ENCODE measurements at places on chromosomes 6 and 20.
A peak's percentile ranks its signal among the peaks of the same experiment; 100 is the strongest.

DNA sequence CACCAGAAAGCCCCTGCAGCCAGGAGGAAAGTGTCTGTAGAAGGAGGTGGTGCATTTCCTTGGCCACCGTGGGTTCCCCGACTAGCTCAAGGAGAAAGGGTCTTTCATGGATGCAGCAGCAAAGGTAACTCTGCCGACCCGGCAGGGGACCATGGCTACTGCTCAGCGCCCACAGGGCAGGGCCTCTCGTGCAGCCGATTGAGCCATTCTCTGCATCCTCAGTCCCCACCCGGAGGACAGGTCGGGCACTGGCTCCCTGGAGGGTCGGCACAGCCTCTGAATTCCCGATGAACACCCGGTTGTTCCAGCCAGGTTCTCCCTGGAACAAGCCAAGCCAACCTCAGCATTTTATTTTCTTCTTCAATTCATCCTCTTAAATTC, 24.1 kb upstream of the FOXC1 start:
- no peak overlapping the region for H3K4me3 ChIP-seq
- no peaks in the 10 kb centered on the region for H3K4me1 ChIP-seq
- no peaks in the 10 kb centered on the region for H3K36me3 ChIP-seq
- no peaks in the 10 kb centered on the region for H3K27me3 ChIP-seq
- H3K27ac ChIP-seq, result no peak overlapping the region

DNA sequence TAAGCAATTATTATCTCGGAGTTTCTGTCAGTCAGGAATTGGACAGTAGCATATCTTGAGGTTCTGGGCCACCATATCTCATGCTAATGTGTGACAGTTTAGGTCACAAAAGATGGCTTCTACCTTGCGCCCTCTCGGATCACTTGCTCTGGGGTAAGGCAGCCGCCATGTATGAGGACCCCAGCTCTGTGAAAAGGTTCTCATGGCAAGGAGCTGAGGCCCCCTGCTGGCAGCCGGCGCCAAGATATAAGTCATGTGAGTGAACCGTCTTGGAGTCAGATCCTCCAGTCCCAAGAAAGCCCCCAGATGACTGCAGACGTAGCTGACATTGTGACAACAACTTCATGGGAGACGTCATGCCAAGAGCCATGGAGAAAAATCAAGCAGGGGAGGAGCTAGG, 670.8 kb downstream of the KIF16B start:
- no peaks in the 10 kb centered on the region for H3K4me1 ChIP-seq
- no peaks in the 10 kb centered on the region for H3K27me3 ChIP-seq
- no peak overlapping the region for H3K27ac ChIP-seq
- H3K36me3 ChIP-seq, result no peaks in the 10 kb centered on the region
- no peak for DNase-seq

DNA sequence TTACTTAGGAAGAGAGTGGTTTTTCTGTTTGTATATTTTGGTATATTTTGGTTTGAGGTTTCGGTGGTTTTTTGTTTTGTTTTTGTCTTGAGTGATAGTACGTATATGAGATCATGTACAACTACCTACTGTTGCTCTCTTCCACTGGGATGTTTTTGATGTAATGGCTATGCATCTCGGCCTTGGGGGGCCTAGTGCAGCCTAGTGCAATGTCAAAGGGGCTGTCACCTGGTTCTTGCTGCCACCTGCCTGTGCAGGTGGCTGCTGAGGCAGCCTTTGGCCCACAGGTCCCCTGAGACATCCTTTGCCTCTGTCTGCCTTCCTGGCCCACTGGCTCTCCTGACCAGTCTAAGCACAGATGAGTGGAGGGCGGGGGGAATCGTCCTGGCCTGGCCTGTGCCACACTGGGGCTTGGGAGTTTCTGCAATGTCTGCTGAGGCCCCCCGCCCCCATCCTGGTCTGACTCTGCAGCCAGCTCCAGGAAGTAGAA, 546.6 kb downstream of the CD83 start:
- H3K4me1 ChIP-seq, result peaks cover 52% of the 10 kb centered on the region
- H3K27ac ChIP-seq, result no peak overlapping the region
- no peaks in the 10 kb centered on the region for H3K36me3 ChIP-seq
- H3K4me3 ChIP-seq, result no peak overlapping the region
- DNase-seq, result peak; percentile 45

GRCh38 chr6:26284537-26285142, 80.4 kb upstream of the BTN3A2 start:
- peak overlapping the region; percentile 81 for H3K27ac ChIP-seq
- DNase-seq, result peak; percentile 75
- peaks cover 13% of the 10 kb centered on the region for H3K4me1 ChIP-seq
- no peaks in the 10 kb centered on the region for H3K27me3 ChIP-seq
- no peaks in the 10 kb centered on the region for H3K36me3 ChIP-seq

- H3K4me3 ChIP-seq, result no peak overlapping the region
- H3K4me1 ChIP-seq, result no peaks in the 10 kb centered on the region
- H3K27me3 ChIP-seq, result no peaks in the 10 kb centered on the region
- no peak overlapping the region for H3K27ac ChIP-seq
- DNase-seq, result no peak
- H3K36me3 ChIP-seq, result no peaks in the 10 kb centered on the region
These were observed 80.6 kb upstream of the EYA4 start for GRCh38 chr6:133160536-133160935.

- DNase-seq, result no peak
- peaks cover 20% of the 10 kb centered on the region for H3K27me3 ChIP-seq
- H3K4me3 ChIP-seq, result peak overlapping the region; percentile 60
These were observed 12.1 kb downstream of the TRIM31 start for GRCh38 chr6:30100585-30101443.

GRCh38 chr20:50092436-50092835, 20.5 kb downstream of the UBE2V1 start:
- peaks cover 48% of the 10 kb centered on the region for H3K36me3 ChIP-seq
- peaks cover 2% of the 10 kb centered on the region for H3K4me1 ChIP-seq
- H3K27ac ChIP-seq, result no peak overlapping the region
- no peak overlapping the region for H3K4me3 ChIP-seq

Data from CD4-positive, alpha-beta memory T cell (primary cell).